H1 (cell line): ENCODE measurements at places on chromosomes 12 and 14. TPM values are rescaled to one million over a fixed set of nuclear protein-coding genes. Genes with fewer than 3 reads are reported as not detected.

Gene KRT85
- polyA plus RNA-seq, result not detected in 2 replicates

Gene PPP1R1A
- polyA plus RNA-seq, result 5.8 and 6.1 TPM in 2 replicates

Gene ACSM4
- not detected in 2 replicates for polyA plus RNA-seq

Gene KRT2
- polyA plus RNA-seq, result not detected in 2 replicates

Gene CLEC2A
- 0.24 and 0.63 TPM in 2 replicates for polyA plus RNA-seq

Gene CD27
- polyA plus RNA-seq, result 0.39 TPM in 2 replicates

Gene PCED1B
- 5.4 and 6.2 TPM in 2 replicates for polyA plus RNA-seq

Gene AP5M1
- polyA plus RNA-seq, result 14.8 and 20.9 TPM in 2 replicates

Gene TAS2R46
- polyA plus RNA-seq, result 0.14 TPM in 2 replicates

Gene INHBC
- 0.15 and 0.30 TPM in 2 replicates for polyA plus RNA-seq

Gene ZBTB42
- 3.1 and 3.7 TPM in 2 replicates for polyA plus RNA-seq

Gene ACOT2
- 5.2 and 5.9 TPM in 2 replicates for polyA plus RNA-seq

Gene RPS6KA5
- 0.85 and 0.93 TPM in 2 replicates for polyA plus RNA-seq

Gene THAP2
- 1.2 and 1.8 TPM in 2 replicates for polyA plus RNA-seq

Gene EID3
- polyA plus RNA-seq, result 1.0 and 1.2 TPM in 2 replicates

Gene IFNG-AS1
- polyA plus RNA-seq, result not detected in 2 replicates

Gene ZFHX2
- 2.7 and 3.7 TPM in 2 replicates for polyA plus RNA-seq

Gene GUCY2C
- polyA plus RNA-seq, result 1.1 and 1.9 TPM in 2 replicates

Gene ESRRB
- polyA plus RNA-seq, result 0.19 and 0.29 TPM in 2 replicates

Gene CCDC196
- not detected in 2 replicates for polyA plus RNA-seq

Gene NAV3
- 0.41 and 0.47 TPM in 2 replicates for polyA plus RNA-seq

Gene ELK3
- polyA plus RNA-seq, result 3.5 and 4.4 TPM in 2 replicates

Gene CLEC9A
- polyA plus RNA-seq, result not detected in 2 replicates

Gene PLEKHH1
- 28.3 and 33.0 TPM in 2 replicates for polyA plus RNA-seq

Gene KRT77
- 0.02 TPM in 2 replicates for polyA plus RNA-seq

Gene MANSC4
- not detected in 2 replicates for polyA plus RNA-seq

Gene LTB4R2
- polyA plus RNA-seq, result 5.3 and 9.8 TPM in 2 replicates

Gene EIF4B
- 269 and 307 TPM in 2 replicates for polyA plus RNA-seq

Gene ORAI1
- 71.5 and 101 TPM in 2 replicates for polyA plus RNA-seq

Gene REP15
- polyA plus RNA-seq, result 0.06 TPM in 1 of 2 replicates, not detected in the other

Gene IL31
- polyA plus RNA-seq, result not detected in 2 replicates

Gene SERPINA9
- polyA plus RNA-seq, result not detected in 2 replicates

Gene RHEBL1
- polyA plus RNA-seq, result 8.1 and 9.4 TPM in 2 replicates

Gene SOAT2
- 0.08 and 0.13 TPM in 2 replicates for polyA plus RNA-seq

Gene KTN1
- 9.6 and 15.4 TPM in 2 replicates for polyA plus RNA-seq

Gene RILPL1
- 9.4 and 12.1 TPM in 2 replicates for polyA plus RNA-seq

Gene TCL1B
- polyA plus RNA-seq, result 11.5 and 14.7 TPM in 2 replicates

Gene ETFBKMT
- polyA plus RNA-seq, result 0.59 and 0.69 TPM in 2 replicates

Gene LRP1
- polyA plus RNA-seq, result 35.3 and 59.0 TPM in 2 replicates

Gene PLCZ1
- polyA plus RNA-seq, result not detected in 2 replicates

Gene NYNRIN
- polyA plus RNA-seq, result 15.2 and 18.4 TPM in 2 replicates

Gene CACNA2D4
- polyA plus RNA-seq, result 0.44 and 0.60 TPM in 2 replicates

Gene MLF2
- 401 and 443 TPM in 2 replicates for polyA plus RNA-seq

Gene PAPLN
- 25.6 and 33.7 TPM in 2 replicates for polyA plus RNA-seq

Gene KRT78
- polyA plus RNA-seq, result not detected in 2 replicates

Gene LRRK2
- polyA plus RNA-seq, result 0.06 TPM in 1 of 2 replicates, not detected in the other

Gene CRACR2A
- 0.75 and 0.85 TPM in 2 replicates for polyA plus RNA-seq

Gene PZP
- 0.05 and 0.08 TPM in 2 replicates for polyA plus RNA-seq

Gene PROX2
- polyA plus RNA-seq, result 0.03 and 0.08 TPM in 2 replicates
